AG08396 (cell line): ENCODE measurements at places on chromosomes 3 and 15.

GRCh38 chr3:172877011-172877410 lies 126.5 kb downstream of the ECT2 start:
- no peak for DNase-seq

GRCh38 chr3:23308986-23309625 lies 106.0 kb downstream of the UBE2E2 start:
- no peak for DNase-seq

DNA sequence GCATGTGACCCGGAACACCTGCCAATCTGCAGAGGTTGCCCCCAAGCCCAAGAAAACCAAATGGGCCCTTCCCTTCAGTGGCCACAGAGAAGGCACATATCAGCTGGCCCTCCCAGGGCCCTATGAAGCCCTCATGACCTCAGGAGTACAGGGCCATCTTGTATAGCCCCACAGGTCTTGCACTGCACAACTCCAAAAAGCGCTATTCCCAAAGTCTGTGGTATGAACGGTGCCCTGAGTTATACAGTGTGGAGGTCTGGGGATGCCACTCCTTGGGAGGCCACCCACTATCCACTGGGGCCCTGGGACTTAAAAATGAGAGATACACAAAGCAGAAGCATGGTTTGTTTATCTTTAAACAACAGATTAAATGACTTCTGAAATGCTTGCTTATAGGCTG lies 61.5 kb downstream of the CAPN7 start:
- no peak for DNase-seq

GRCh38 chr3:123388811-123389627 lies 59.9 kb downstream of the ADCY5 start:
- no peak for DNase-seq

- DNase-seq = no peak
These were observed 75.4 kb upstream of the POMGNT2 start for GRCh38 chr3:43181202-43181821.

GRCh38 chr3:71447803-71448202 lies 135.7 kb downstream of the FOXP1 start:
- DNase-seq = no peak

- no peak for DNase-seq
These were observed 492.2 kb downstream of the AGBL1 start for GRCh38 chr15:86571873-86572272.

DNA sequence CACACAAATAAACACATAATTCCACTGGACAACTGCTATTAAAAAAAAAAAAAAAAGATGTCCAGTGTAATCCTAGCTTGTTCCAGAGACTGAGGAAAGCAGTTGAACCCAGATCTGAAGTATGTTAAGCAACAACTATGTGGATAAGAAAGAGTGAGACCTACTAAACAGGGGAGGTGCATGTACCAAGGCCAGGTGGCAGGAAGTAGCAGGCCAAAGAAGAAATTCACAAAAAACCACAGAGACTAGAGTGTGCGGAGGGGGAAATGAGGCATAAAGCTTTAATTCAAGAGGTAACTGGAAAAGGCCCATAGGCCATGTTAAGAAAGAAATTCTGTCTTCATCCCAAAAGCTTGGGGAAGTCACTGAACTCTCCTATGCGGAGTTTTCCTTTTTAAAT lies 490.0 kb downstream of the NAALADL2 start:
- DNase-seq = no peak

GRCh38 chr3:127008236-127008635 lies 25.3 kb downstream of the PLXNA1 start:
- DNase-seq = no peak

DNA sequence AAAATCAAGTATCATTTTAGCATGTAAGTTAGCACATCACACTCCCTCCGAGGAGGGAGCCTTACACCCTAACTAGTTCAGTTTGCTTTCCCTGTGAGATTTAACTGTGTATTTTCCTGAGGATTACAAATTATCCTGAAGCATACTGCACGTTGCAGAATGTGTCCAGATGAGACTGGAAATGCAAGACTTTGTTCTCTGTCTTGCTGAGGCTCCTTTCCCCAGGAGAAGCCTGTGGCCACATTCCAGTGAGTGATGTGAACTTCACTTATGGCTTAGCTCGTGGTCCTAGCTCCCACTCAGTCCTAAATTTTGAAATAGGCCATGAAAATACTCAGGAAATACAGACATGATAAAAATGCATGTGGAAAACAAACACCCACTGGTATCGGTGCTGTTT lies 23.7 kb downstream of the PDZRN3 start:
- no peak for DNase-seq

DNA sequence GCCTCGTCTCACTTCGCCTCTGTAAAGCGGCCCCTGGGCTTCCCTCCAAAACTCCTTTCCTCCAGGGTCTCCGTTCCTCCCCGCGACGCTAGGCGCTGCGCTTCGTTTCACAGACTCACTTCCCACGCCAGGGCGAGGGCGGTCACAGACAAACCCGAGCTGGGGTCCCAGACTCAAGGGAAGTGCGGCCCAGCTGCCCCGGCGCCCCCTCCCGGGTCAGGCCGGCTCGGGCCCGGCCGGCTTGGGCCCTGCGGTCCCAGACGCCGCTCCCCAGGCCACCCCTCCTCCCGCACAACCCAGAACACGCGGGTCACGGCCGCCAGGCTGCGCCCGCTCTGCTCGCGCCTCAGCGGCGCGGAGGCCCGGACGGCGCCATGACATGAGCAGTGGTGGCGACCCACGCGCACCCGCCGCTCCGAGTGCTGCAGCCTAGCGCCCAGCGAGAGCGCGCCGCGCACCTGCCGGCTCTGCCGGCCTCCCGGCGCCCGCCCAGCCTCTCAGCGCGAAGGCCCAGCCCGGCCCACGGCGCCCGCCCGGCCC lies 547 bp downstream of the NUP210 start:
- no peak for DNase-seq

DNA sequence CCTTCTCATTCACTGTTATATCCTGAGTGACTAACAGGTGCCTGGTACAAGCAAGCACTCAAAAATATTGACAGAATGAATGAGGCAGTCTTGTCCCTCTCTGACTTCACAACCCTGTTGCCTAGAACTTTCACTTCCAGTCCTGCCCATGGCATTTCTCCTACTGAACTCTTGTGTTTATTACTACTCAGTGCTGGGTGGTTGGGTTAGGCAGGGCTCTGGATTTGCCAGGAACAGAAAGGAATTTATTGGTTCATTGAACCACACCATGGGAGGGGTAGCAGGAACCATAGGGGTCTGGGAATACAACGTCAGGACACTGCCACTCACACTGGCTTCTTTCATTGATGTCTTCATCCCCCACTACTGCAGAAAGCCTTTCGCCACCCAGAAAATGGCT lies 41.9 kb upstream of the SEMA4B start:
- no peak for DNase-seq

GRCh38 chr15:77862651-77863104 lies 214.8 kb downstream of the TBC1D2B start:
- no peak for DNase-seq
